Fibroblast of pulmonary artery (primary cell): ENCODE measurements at places on chromosomes 16 and 17.

DNA sequence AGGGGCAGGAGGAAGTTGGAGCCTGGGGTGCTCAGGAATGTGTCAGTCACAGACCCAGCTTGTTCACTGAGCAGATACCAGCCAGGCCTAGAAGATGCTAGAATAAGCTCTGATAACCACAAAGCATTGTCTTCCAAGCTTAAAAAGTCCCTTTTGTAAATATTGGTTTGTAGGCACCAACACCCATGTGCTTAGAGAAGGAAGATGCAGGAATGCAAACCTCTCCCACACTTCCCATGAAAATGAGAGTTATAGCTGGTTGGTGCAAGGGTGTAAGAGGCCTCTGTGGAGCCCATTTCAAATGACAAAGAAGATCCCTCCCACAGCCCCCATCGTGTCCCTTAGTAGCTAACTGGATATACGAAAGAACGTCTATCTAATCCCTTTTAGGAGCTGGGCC is 210.3 kb downstream of the C16orf78 start:
- no peak for DNase-seq

- DNase-seq = no peak
Measured at GRCh38 chr17:59764292-59764741, 56.9 kb downstream of the VMP1 start.

GRCh38 chr17:41647940-41648410 is 23.6 kb upstream of the KRT17 start:
- DNase-seq = peak; percentile 65

DNA sequence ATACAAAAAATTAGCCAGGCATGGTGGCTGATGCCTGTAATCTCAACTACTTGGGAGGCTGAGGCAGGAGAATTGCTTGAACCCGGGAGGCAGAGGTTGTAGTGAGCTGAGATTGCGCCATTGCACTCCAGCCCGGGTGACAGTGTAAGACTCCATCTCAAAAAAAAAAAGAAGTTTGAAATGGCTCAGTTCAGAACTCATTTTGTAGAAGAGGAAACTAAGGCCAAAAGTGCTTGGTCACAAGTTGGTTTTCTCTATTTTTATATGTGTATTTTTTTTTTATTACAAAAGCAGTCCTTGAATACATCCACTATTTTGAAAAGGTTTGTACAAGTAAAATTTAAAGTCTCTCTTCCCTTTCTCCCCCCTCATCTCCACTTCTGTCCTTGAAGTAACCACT is 5.5 kb downstream of the TAC4 start:
- DNase-seq = no peak

- no peak for DNase-seq
Measured at GRCh38 chr17:204427-205147, 23.1 kb upstream of the DOC2B start.

- no peak for DNase-seq
Measured at GRCh38 chr17:72813481-72813880, 279.0 kb downstream of the SLC39A11 start.

DNA sequence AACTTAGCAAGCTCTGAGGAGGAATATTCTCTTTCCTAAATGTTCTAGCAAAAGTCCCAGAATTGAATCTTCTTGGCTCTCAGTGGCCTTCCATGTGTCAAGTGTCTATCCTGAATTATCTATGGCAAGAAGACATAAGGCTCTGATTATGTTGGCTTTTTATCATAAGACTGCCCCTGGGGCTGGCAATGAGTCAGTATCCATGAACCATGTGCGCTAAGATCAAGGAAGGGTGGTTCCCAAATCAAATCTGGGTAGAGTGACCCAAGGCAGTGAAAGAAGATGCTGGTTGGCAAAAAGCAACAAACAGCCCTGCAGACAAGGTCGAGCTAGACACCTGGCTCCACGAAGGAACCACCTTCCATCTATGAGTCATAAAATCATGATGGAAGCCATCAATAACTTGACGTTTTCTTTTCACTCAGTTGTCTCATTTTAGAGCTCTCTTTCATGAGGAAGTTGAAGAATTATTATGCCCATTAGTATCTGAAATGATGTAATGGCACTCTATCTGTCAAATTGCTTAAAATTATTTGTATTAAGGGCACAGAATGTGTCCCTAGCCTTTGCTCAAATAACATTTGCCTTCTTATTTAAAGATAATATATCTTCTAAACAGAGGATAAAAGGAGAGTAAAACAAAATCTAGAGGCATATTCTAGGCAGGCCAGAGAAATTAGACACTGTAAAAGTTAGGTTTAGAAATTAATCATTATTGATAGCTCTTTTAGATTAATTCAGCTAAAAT is 657.7 kb upstream of the GOT2 start:
- DNase-seq = no peak

DNA sequence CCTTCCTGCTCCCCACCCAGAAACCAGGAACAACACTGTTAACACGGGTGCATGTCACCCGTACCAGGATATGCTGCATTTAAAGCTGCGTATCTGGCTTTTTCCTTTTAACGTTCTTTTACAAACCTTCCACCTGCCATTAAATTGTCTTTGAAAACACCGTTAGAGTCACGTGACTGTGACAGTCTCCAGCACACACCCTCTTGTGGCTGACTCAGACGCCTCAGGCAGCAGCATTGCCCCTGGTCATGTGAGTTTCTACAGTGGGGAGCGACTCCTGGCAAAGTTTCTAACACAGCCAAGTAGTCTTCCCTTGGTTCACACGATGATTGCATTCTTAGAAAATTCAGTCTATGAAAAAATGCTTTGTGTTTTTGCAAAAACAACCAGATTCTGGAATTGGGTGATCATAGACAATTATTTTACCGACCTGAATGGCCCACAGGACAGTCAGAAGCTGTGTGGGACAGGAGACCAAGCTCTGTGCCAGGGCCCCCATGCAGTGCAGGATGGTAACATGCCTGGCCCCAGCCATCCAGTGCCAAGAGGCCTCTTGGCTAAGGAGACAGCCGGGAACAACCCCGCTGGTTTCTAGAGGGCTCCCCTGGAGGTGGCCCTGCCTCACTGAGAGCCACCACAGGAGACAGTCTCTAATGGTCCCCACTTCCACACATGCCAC is 199.1 kb downstream of the KATNIP start:
- peak; percentile 65 for DNase-seq
